Stimulated activated CD4-positive, alpha-beta T cell treated with anti-CD3 and anti-CD28 coated beads, Interleukin-4, amount 100 ng/mL, for 1 hour (primary cell): ENCODE measurements at places on chromosomes 12 and 14.

GRCh38 chr12:128784030-128784760 is 39.6 kb downstream of the SLC15A4 start:
- no peak for DNase-seq

GRCh38 chr14:25049568-25050268 is at the start of gene STXBP6:
TSS of gene STXBP6 (minus strand) at chr14:25050147. CDS start at chr14:24974818, 75,329 bp downstream.
- DNase-seq, result peak; percentile 3

- DNase-seq, result no peak
Measured at GRCh38 chr12:93713060-93713459, 35.9 kb downstream of the CRADD start.

DNA sequence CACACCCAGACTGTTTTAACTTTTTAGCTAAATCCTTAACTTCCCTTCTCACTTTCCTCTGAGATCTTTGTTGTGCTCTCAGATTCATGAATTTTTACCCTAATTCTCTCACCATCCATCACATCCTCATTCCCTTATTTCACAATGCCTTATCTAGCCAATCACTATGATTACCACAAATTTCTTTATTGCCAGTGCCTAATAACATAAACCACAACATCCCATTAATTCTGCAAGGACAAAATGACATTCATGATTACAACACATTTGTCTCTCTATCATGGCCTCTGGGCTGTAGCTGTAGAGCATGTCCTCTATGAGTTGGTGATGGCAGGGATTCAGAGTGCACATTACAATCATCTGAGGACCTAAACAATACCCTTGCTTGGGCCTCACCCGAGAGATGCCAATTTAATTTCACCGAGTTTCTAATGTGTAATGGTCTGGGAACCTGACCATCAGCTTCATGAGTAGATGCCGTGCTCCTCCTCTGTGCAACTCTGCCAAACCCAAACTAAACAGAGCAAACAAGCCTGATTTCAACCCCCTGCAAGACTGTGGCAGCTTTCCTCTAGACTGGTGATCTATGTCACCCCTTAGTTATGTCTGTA is 99.3 kb downstream of the SPTSSA start:
- no peak for DNase-seq

DNA sequence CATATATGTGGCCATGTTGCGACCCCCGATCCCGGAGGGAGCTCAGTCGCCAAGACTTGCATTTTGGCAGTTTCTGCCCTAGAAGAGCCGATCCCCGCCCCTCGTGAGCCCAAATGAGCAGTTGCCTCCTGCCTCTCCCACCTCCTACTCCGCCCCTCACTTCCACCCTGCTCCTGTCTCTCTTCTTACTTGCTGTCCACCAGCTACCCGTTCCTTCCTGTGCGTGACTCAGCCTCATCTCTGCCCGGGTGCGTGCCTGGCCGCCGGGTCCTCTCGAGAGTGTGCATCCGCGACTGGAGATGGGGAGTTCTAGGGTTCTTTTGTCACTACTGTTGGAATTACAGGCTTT is 585 bp downstream of the GPATCH2L start:
- DNase-seq, result peak; percentile 63

GRCh38 chr12:68259318-68259940 is 6.0 kb upstream of the IL22 start:
- no peak for DNase-seq
